ENCODE measurements at places on chromosomes 12 and 14. TPM values are rescaled to one million over a fixed set of nuclear protein-coding genes. Genes with fewer than 3 reads are reported as not detected.
A peak's percentile ranks its signal among the peaks of the same experiment; 100 is the strongest.

The C12orf50 gene
- 0.13 TPM for total RNA-seq

The MYBPC1 gene
- total RNA-seq = not detected

The SERPINA12 gene
- total RNA-seq = not detected

The GLS2 gene
- 2.5 TPM for total RNA-seq

The EML1 gene
- total RNA-seq = 35.9 TPM

DNA sequence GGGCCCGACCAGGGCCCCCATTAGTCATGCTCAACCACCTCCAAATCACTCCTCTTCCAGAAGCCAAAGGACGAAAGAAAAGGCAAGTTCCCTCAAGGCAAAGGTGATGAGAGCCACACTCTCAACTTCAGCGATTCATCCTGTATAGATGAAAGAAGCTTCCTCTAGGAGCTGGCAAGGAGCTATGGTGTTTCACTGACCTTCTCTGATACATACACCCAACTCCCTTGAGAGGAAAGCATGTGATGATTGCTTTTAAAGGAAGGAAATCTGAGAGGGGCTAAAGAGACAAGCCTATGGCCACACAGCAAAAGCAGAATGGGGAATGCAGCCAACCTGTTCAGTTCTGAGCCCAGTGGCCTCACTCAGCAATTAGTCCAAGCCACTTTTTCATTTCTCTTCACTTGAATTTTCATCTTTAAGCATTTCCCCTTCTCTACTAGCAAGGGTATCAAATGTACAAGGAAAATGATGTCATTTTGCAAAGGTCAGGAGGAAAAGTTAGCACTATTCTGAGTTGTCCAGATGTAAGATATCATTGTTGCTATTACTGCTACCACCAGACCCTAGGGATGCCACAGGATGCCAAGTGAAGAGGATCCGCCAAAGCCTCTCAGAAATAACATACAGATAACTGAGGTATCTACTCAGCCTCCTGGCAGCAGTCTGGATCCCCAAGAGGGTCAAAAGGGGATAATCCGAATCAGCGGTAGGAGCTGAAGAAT is 82.5 kb downstream of the MAP3K9 start:
- peak; percentile 12 for DNase-seq

DNA sequence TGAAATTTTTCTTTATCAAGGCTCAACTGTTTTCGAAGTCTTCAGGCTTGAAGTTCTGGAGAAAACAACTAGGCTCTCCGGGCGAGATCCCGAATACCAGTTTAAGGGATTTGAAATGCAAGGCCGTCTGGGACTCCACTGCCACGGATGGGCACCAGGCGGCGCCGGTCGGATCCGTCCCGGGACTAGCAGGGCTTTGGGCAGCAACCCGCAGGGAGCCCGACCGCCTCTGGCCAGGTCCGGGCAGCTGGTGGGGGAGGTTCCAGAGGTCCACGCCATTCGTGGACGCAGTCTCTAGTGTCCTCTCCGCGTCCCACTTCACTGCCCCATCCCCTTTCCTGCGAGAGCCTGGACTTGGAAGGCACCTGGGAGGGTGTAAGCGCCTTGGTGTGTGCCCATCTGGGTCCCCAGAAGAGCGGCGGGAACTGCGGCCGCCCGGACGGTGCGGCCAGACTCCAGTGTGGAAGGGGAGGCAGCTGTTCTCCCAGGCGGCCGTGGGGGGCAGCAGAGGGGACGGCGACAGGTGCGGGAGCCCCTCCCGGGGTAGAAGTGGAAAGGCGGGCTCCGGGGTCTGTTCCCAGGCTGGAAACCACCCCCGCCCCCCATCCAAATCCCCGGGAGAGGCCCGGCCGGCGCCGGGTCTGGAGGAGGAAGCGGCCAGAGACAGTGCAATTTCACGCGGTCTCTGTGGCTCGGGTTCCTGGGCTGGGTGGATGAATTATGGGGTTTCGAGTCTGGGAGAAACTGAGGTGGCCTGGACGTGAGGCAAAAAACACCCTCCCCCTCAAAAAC is 838 bp upstream of the ERBB3 start:
- peak; percentile 92 for DNase-seq

- no peak for DNase-seq
Measured at GRCh38 chr14:92099802-92100201, 6.6 kb downstream of the ATXN3 start.

DNA sequence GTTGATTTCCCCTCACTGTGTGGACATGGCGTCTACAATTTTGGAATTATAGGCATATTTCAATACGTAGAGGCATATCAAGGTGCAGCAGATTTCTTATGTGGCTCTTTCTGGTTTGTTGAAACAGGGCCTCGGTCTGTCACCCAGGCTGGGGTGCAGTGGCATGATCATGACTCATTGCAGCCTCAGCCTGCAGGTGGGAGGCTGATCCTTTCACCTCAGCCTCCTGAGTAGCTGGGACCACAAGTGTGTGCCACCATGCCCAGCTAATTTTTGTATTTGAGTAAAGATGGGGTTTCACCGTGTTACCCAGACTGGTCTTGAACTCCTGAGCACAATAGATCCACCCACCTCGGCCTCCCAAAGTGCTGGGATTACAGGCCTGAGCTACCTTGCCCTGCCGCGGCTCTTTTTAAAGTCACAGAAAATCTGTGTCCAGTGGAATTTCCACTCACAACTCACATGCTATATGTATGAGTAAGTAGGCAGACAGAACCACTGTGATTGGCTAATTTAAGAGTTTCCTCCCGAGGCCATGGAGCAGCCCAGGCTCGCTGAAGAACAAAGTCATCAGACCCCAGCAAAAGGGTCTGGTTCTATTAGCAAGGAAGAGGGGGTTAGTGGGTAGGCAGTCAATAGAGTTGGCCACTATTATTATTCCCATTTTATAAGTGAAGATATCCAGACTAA is 9.1 kb downstream of the GNG2 start:
- no peak for DNase-seq

- no peak for DNase-seq
Measured at GRCh38 chr12:45962553-45963325, 27.6 kb downstream of the SCAF11 start.

DNA sequence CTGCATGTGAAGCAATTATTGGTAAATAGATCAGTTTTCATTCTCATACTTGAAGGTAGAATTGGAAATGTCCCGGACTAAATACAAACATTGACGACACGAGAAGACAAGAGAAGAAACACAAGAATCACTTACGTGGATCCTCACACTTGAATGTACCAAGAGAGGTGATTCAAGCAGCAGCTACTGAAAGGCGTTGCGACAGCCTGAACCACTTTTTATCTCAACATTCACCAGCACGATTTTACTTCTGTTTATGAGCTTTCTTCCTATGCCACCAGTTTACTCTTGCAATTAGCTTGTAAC is 3.6 kb upstream of the FZD10 start:
- DNase-seq = no peak

DNA sequence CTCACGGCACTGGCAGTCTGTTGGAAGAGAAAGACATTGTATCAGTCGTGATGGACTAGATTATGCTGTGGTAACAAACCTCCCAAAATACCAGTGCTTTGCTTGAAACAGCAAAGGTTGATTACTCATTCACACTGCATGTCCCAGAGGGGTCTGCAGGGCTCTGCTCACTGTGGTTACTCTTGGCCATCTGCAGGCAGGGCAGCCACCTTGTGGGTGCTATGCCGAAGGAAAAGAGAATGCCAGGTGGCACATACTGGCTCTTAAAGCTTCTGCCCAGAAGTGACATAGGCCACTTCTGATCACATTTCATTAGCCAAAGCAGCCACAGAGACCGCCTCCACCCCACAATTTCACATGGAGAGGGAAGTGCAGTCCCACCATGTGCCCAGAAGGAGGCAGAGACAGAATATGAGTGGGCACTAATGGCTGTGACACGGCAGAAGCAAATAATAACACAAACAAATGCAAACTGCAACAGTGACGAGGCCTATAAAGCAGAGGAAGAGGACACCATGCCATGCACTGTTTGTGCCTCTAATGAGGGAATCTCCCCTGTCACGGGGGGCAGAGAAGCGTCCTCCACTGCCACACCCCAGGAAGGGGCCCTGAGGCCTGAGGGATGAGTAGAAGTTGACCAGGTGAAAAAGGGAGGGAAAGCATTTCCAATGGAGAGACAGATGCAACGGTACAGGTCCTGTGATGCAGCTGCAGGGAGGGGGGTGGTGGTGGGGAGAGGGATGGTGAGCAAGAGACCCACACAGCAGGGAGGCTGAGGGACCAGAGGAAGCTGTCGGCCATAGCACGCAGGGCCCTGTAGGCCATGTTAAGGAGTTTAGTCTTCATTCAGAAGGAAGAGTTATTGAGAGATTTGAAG is 51.7 kb upstream of the KICS2 start:
- DNase-seq = peak; percentile 18

- DNase-seq = no peak
Measured at GRCh38 chr12:109476807-109477184, 304 bp downstream of the KCTD10 start.

DNA sequence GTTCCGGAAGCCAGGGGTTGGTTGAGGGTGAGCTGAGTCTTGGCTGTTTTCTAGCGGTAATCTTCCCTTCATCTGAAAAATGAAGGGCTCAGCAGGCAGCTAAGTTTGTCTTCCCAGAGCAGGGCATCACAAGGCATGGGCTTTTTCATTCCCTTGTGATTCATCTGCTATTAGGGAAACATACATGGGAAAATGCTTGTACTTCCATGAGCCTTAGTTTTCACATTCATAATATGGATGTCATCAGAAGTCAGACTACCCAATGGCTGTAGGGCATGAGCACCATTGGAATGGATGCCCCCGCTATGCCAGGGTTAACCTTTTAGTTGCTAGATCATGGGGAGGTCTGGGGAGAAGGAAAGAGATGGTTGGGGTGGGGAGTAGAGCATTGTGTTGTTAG is 18.7 kb downstream of the HELB start:
- no peak for DNase-seq

Measured in kidney (tissue), 22 donors.